CD4-positive, alpha-beta T cell treated with Interleukin-6 for 4 hours (primary cell): ENCODE measurements at places on chromosomes 6 and 20.
A peak's percentile ranks its signal among the peaks of the same experiment; 100 is the strongest.

DNA sequence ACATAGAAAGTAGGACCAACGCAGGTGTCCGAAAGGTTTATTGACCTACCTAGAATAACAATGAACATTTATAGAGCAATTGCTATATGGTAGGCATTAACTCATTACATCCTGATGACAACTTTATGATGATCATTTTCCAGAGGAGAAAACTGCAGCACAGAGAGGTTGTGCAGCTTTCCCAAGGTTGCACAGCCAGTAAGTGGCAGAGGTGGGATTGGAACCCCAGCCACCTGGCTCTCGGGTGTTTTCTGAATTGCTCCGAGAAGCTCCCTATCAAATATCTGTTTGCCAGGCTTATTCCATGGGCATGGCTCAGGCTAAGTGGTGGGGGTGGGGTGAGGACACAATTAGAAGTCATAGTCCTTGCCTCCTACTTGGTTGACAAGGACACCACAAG, 24.1 kb upstream of the NFATC2 start:
- DNase-seq, result no peak

GRCh38 chr6:105611606-105612005, 208.7 kb upstream of the PREP start:
- no peak for DNase-seq

DNA sequence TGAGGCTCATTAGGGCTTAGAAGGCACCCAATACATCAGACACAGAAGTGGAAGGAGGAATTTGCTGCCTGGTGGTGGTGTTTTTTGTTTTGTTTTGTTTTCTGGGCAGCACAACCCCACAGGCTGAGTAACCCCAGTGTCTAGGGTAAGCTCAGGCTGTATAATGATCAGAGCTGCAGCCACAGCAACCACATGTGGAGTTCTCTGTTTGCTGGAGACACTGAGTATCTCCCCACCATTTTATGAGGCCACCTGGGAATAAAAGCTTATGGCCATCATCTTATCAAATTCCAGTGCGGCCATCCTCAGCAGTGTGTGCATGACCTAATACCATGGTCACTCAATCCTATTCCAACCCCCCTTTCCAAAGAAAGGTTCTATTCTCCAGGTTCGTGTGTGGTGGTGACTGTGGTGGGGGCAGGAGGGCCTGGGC, 3.4 kb upstream of the DLL1 start:
- no peak for DNase-seq

GRCh38 chr20:63636752-63637628, 10.1 kb upstream of the GMEB2 start:
- no peak for DNase-seq

- DNase-seq, result no peak
Measured at GRCh38 chr20:39019805-39020325, 57.7 kb downstream of the DHX35 start.

DNA sequence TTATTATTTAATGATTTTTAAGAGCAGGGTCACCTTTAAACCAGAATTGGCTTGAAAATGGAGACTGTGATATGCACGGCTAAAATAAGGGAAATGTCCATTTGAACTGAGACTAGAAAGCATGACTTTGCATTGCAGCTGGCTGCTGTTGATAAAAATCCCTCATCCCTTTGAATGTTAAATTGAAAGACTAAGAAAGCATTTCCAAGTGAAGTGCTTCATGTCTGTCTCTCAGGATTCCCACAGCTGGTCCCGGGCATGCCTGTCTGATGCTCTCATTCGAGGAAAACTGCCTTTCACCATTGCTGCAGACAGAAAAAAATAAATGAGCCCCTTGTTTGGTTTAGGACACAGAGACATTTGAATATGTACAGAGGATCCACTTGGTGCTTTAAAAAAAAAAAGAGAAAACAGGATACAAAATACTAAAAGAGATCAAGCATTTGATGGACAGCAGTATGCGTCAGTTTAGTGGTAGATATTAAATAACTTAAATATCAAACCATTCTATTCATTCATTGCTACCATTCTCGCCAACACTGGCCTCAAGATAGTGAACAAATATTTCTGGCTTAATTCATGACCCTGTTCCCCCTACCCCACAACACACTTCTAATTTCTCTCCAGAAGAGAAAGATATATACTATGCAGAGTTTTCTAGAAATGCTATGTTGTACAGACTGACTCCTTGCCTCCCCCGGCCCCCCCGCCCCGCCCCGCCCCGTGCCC, 55.0 kb downstream of the TBC1D7 start:
- DNase-seq, result no peak

DNA sequence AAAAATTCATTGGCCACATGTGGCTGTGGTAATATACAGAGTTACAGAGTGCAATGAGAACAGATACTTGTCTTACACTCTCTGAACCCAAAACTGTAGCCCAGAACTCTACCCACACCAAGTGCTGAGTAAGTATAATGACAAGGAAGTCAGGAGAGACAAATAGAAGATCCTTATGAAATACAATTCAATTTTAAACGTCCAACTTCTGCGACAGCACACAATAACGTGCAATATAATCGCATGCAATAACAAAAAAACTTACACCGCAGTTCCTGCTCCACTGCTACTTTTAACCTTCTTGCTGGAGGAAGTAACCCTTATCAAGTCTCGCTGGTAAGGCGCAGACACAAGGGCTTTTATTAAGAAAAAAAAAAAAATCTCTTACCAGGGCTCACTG, 881 bp downstream of the SFT2D1 start:
- DNase-seq, result peak; percentile 15
